ENCODE measurements at places on chromosomes 3 and 15. TPM values are rescaled to one million over a fixed set of nuclear protein-coding genes. Genes with fewer than 3 reads are reported as not detected.

- no peaks in the 10 kb centered on the region for H3K36me3 ChIP-seq
- H3K27me3 ChIP-seq = no peaks in the 10 kb centered on the region
- no peak overlapping the region for H3K4me3 ChIP-seq
- peak; percentile 65 for DNase-seq
Measured at GRCh38 chr3:31462050-31462569, 70.6 kb upstream of the STT3B start.

MGA gene
- 35.0 TPM for total RNA-seq

- H3K4me3 ChIP-seq = no peak overlapping the region
- no peak for DNase-seq
- H3K4me1 ChIP-seq = peaks cover 15% of the 10 kb centered on the region
- no peaks in the 10 kb centered on the region for H3K27me3 ChIP-seq
Measured at GRCh38 chr15:72063186-72063585, 54.8 kb downstream of the MYO9A start.

TMEM207 gene
- total RNA-seq = 2.9 TPM

DNA sequence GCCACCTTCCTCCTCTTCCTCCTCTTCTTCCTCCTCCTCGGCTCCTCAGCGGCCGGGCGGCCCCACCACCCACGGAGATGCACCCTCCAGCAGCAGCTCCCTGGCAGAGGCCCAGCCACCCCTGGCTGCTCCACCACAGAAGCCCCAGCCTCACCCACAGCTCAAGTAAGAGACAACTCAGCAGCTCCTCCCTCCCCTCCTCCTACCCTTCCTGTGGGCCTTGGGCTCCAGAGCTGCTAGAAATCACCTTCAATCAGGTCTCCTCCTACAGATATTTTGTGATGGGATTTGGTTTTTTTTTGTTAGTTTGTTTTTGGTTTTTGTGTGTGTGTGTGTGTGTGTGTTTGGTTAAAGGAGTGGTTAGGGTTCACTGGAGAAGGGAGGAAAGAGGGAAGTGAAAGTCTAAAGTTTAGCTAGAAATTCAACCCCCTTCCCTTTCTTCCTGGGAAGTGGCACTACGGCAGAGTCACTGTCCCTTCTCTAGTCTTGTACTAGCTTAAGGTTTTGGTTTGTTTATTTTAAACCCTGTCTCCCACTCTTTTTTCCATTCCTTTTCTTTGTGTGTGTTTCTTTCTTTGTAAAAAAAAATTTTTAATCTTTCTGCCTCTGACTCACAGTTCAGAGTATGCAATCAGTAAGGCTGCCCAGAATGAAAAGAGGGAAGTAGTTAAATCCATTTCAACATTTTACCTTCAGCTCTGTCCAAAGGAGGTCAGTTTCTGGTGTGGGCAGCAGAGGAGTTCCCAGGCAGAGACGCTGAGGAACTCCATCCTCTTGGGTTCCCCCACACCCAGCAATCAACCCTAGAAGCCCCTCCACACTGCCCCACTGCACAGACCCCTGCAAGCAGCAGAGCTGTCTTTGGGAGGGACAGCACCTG, 29.0 kb upstream of the TIMP4 start:
- DNase-seq = no peak
- H3K27ac ChIP-seq = peak overlapping the region; percentile 68
- H3K4me1 ChIP-seq = peaks cover 11% of the 10 kb centered on the region
- H3K4me3 ChIP-seq = no peak overlapping the region
- no peaks in the 10 kb centered on the region for H3K36me3 ChIP-seq

TRIM42 gene
- not detected for total RNA-seq

DNA sequence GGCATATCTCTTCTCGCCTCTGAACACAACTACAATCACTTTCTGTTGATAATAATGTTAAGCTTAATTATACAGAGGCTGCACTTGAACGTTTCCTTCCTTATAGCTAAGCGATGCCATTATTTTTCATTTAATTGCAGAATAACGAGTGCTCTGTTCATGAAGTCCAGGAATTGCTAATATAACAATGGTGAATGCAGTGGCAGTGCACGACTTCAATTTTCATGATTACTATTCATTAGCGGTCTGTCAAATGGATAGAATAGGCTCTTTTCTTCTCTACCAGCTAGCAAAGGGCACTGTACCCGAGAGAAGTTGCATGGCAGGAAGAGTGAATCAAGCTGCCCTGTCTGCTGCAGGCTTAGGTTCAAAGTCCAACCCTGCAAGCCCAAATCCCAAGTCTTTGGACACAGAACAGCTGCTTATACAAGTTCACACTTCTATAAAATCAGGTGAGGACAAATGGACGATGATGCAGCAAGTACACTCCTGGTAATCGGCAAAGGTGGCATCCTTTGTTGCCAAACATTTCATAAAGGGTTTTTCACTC, 75.6 kb downstream of the PDZRN3 start:
- DNase-seq = no peak
- peak overlapping the region; percentile 75 for H3K27ac ChIP-seq
- H3K27me3 ChIP-seq = no peaks in the 10 kb centered on the region
- peaks cover 29% of the 10 kb centered on the region for H3K4me1 ChIP-seq
- no peaks in the 10 kb centered on the region for H3K36me3 ChIP-seq

- DNase-seq = no peak
- H3K4me3 ChIP-seq = no peak overlapping the region
- no peak overlapping the region for H3K27ac ChIP-seq
- no peaks in the 10 kb centered on the region for H3K36me3 ChIP-seq
- H3K27me3 ChIP-seq = no peaks in the 10 kb centered on the region
Measured at GRCh38 chr3:51379746-51380455, 5.2 kb upstream of the MANF start.

DNA sequence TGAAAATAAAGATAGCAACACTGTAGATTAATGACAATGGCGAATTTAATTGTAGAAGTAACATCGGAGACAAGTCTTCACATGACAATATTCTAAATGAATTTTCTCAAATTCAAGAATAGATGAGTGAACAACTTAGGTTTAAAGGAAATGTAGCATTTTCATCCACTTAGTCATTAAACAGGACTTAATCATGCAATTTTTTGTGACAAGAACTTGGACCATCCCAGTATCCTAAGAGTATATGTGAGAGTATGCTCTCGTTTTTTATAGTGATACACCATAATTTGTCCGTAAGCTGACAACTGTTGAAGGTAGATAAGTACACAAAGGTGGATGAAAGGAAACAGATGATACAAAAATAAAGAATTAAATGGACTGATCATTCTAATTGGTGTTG, 81.5 kb downstream of the DLG1 start:
- no peaks in the 10 kb centered on the region for H3K27me3 ChIP-seq
- no peaks in the 10 kb centered on the region for H3K36me3 ChIP-seq
- H3K27ac ChIP-seq = no peak overlapping the region

DNA sequence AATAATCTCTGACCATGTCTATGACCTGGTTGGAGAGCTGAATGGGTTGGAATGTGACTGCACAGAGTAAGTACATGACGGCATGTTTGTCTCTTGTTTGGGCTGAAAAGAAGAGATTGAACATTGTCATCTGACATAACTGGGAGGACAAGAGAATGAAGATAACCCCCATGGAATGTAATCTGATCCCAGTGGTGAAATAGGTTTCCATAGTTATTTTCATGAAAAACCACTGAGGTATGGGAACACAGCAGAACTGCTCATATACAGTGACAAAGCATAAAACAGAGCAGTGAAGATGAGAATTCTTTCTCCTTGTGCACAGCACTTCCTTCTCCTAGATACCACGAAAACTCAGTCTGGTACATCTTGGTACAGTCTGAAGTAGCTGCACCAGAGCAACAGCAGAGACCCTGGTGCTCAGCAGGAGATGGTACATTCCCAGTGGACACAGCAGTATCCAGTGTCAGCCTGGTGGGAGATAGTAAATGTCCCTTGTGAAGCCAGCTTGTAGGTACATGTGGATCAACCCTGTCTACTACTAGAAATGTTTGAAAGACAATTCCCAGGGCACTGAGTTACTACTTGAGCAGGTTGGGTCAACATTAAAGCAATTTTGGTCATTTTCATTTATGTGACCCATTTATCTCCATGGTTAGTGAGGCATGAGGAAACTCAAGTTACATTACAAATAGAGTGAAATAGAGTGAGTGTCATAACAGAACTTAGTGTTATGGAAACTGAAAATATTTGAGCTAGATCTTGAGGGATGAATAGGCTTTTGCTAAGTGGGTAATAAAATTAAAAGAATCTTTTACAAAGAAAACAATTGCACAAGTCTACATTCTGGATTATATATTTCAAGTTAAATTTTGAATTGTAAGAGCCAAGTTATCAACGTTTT, 178.3 kb downstream of the SUCNR1 start:
- DNase-seq = no peak
- H3K27me3 ChIP-seq = no peaks in the 10 kb centered on the region
- H3K4me1 ChIP-seq = peaks cover 18% of the 10 kb centered on the region

RPL39L gene
- total RNA-seq = 16.8 TPM

EID1 gene
- total RNA-seq = 218 TPM

AHSG gene
- 559 TPM for total RNA-seq

TIGIT gene
- total RNA-seq = not detected

DUOXA2 gene
- total RNA-seq = 24.6 TPM

XCR1 gene
- 0.27 TPM for total RNA-seq

Measured in hepatocyte (in vitro differentiated cells).